Renal cortical epithelial cell (primary cell): ENCODE measurements at places on chromosomes 1 and 21.

DNA sequence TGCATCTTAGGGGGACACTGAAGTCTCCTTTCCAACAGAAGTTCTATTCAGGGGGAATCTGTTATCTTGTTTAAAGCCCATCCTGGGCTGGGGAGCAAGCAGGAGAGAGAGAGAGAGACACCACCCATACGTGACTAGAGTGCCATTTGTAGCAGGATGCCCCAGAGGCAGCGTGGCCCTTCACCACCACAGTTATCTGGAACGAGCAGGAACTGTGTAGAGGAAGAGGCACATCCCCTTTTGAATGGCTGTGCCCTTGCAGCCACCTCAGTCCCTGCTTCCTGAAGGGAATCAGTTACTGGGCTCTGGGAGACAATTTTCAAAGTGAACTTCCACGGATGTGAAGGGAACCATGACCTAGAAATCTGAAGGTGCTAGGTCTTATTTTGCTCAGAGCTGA, 19.4 kb upstream of the LAMTOR5 start:
- DNase-seq, result no peak

DNA sequence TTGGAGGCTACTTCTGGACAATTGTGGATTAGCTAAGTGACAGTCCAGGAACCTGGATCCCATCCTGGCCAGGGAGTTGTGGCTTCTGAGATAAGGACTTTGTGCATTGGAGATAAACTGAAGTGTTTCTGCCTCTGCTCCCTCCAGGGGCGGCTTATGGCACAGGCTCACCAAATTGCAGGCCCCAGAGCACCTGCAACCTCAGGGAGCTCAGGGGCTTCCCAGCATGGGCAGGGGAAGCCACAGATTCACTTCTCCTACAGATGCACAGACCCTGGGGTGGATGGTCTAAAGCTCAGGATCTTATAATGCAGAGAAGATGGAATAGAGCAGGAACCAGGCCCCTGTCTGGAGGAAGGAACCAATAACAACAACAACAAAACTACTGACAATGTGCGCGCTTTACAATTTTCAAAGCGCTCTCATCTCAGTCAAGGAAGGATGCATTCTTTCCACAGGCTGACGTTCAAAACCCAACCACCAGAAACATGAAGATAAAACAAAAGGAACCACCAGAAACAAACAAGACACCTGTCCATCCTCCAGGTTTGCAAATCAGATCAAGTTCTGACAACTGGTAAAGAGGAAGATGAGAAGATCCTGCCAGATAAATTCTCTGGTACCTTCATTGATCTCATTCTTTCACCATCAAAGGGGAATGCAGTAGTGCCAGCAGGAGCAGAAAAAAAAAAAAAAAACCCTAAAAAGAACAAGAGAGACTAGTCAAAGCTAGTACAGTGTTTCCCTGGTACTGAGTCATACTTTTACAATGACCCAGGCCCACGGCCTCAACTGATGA, 121.0 kb upstream of the IRF2BP2 start:
- DNase-seq, result no peak

DNA sequence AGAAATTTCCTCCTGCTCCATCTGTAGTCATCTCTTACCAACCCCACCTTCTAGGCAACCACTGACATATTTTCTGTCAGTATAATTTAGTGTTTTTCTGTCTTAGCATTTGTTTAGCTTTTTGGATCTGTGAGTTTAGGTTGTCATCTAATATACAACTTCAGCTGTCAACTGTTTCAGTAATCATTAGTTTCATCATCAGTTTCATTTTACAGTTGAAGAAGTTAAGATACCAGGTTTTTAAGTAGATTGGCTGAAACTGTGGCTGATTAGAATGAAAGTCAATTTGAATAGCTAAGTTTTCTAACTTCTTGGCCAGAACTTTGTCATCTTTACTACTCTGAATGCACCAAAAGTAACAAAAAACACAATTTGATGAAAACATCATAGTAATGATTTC, 1957.3 kb downstream of the NCAM2 start:
- DNase-seq, result no peak

- DNase-seq, result no peak
Observed at GRCh38 chr1:42118125-42118524, 35.1 kb upstream of the GUCA2B start.

DNA sequence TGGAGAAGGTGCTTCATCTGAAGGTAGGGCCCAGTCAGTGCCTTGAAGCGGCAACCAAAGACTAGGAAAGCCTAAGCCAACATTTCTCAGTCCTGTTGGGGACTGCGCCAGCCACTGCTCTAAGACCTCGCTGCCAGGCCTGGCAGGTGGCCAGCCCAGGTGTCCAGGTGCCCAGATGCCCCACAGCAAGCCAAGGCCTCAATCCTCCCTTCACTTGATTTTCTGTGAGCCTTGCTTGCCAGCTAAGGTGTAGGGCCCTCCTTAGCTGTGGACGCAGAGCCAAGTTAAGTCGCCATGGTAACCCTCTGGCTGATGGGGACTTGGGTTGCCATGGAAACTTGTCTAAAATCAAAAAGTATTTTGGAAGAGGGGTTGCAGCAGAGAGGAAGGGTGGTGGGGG, 135.0 kb downstream of the NAV1 start:
- DNase-seq, result no peak

DNA sequence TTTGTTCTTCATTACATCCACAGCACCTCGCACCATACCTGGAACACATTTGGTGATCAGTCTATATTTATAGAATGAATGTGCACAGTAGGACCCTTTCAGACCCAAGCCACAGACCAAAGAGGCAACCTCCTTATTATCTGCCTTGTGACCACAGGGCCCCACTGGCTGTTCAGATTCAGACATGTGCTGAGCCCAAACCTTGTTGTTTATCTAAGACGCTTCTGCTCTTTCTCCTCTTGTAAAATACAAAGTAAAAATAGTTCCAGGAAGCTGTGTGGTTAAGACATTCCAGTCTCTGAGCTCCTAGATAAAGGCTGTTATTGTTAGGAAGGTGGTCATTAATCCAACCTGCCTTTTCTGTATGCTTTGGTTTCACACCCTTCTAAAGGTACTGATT, 3.6 kb upstream of the SCMH1 start:
- DNase-seq, result no peak

DNA sequence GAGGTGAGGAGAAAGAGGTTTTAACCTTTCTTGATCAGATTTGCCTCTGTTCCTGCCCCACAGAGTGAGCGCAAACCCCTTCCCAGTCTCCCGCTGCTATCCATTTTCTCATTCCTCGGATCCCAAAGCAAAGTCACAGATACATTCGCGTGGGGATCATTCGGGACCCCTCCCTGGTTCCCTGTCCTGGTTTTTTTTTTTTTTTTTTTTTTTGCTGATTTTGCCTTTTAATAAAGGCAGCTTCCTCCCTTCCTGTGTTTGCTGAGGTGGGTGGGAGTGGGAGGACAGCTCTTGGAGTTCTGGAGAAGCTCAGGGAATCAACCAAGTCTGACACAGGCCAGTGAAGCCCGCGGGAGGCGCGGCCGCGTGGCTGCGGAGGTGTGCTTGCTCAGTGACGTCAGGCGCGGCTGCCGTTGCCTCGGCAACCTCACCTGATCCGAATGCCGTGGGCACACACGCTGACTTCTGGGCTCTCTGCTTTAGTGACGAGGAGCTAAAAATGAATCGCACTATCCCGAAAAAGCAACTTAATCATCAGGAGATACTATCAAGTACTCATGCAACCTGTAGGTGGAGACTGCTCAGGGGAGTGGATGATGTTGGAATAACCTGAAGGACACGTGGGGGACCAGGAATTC, 106.4 kb downstream of the TBX19 start:
- DNase-seq, result peak; percentile 78

DNA sequence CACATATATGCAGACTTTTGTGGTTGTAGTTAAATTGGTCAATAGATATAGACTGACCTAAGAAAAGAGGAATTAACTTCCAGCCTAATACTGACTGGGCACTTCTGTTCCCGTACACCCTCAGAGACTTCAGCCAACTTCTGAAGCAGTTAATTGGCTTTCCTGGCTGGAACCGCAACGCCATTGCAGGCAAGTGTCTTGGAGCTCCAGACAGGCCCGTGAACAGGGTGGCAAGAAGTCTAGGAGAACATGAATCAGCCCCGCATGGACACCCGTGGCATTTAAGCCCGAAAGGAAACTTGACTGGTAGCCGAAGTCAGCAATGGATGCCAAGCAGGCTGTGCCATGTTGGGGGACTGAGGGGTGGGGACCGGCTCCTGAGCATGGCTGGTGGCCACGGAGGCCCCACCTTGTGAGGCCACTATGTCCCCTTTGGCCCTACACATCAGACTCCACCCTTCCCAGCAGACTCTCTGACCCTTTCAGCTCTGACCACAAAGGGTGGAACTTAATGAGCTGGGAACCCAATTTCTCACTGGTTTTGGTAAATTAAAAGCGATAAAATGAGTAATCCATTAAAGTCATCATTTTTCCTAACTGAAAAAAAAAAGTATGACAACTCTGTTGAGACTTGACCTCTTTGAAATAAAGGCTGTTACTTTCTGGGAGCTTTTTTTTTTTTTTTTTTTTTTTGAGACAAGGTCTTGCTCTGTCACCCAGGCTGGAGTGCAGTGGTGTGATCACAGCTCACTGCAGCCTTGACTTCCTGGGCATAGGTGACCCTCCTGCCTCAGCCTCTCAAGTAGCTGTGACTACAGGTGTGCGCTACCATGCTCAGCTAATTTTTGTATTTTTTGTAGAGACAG, 54.1 kb downstream of the RUNX1 start:
- DNase-seq, result peak; percentile 22

- DNase-seq, result no peak
Observed at GRCh38 chr1:116878804-116879477, 30.8 kb upstream of the PTGFRN start.

GRCh38 chr1:192123212-192123611, 35.0 kb upstream of the RGS18 start:
- no peak for DNase-seq

- no peak for DNase-seq
Observed at GRCh38 chr1:40699787-40700186, 8.3 kb downstream of the NFYC start.

- DNase-seq, result peak; percentile 36
Observed at GRCh38 chr1:72827278-72827677, 544.9 kb upstream of the NEGR1 start.

DNA sequence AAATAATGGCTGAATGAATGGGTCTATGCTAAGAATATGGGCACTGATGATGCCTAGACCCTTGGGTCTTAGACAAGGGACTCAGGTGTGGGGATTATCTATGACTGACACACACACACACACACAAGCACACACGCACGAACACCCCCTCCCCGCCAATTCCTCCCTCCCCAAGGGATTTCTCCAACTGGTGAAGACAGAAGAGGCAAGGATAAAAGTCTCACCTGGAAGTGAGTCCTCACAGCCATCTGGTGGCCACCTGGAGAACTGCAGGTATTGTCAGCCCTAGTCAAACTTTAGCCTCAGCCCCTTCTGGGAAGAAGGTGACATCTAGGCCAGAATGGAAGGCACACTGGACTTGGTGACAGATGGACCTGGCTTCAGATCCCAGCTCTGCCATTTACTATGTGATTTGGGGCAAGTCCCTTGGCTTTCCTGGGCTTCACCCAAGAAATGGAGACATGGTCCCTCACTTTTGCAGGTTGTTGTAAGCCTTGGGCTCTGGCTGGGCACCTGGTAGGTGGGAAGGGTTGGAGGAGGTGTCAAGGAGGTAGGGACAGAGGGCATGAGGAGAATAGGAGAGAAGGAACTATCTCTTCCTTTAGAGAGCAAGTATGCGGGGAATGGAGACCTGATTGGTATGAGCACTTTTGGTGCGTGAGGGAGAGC, 4.0 kb upstream of the GPR3 start:
- peak; percentile 40 for DNase-seq

DNA sequence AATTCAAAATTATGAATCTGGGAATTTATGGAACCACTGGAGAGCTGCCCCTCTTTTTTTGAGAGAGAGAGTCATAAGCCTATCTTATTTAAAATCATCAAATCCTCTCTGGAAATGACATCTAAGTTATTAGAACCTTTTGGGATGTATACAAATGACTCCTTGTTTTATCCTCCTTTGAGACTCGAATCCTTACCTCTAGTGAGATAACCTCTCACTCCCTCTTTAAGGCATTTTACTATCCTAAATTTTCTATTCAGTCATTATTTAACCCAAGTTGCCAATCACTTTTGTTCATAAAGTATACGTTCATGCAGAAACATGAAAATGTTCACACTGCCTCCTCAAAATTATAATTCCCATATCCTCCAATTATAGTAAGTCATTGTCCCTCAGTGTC, 313.6 kb upstream of the C1orf87 start:
- DNase-seq, result no peak

DNA sequence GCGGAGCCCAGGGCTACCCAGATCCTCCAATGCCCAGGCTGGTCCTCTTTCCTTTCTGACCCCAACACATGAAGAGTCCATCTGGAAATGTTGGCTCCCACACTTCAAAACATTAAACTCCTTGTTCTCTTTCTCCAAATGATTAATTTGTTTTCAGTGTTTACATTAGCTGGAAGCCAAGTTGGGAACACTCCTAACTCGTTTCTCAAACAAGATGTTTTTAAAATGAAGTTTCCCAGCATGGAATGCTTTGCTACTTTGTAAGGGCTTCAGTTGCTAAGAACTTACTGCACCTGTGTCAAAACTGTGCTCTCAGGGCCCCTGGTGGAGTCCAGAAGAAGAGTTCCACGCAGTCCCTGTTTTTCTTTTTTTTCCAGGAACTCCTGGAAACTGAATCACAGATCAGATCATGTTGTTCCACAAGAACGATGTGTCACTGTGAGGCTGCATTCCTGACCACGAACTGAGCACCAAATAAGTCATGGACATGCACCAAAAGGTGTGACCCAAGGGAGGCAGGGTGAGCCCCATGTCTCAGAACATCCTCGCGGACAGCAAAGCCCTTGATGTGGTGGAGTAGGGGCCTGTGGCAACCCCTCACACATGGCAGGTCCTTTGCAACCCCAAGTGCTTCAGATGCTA, 257.3 kb downstream of the KCNJ6 start:
- peak; percentile 95 for DNase-seq

DNA sequence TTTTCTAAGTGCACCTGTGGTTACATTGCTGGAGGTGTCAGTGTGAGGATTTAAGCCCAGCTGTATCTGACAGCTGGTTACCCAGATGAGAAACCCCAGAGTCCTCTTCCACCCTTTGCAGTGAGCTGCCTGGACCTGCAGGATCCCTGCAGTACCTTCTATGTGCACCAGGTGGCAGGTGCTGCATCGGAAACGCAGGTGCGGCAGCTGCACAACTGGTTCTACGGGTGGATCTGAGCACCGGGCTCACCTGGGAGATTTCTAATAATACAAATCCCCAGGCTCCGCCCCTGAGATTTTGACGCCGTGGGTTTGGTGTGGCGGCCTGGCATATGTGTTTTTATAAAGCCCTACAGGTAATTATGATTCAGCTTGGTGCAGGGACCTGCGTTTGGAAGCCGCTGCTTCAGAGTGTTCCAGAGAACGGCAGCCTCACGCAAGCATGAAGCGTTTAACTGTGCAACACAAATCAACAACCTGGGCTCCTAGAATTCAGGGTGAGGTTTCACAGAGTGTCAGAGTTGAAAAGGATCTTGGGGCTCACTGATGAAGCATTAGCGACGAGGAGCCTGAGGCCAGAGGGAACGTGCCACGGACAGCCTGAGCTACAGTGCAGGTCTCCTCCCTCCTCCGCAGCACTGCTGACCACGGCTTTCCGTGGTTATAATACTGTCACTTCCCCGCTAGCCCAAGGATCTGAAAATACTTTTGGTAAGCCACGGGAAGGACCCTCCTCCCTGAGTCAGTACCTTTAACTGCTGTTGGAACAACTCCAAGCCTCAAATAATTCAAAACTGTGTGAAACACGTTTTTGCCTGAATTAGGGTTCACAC, 96.7 kb upstream of the TRABD2B start:
- DNase-seq, result peak; percentile 83
